ENCODE measurements at places on chromosomes 2 and 18.

- no peak for DNase-seq
Measured at GRCh38 chr2:175999283-175999819, 2.7 kb downstream of the LNPK start.

- DNase-seq: no peak
Measured at GRCh38 chr2:86035376-86035882, 70.3 kb downstream of the POLR1A start.

DNA sequence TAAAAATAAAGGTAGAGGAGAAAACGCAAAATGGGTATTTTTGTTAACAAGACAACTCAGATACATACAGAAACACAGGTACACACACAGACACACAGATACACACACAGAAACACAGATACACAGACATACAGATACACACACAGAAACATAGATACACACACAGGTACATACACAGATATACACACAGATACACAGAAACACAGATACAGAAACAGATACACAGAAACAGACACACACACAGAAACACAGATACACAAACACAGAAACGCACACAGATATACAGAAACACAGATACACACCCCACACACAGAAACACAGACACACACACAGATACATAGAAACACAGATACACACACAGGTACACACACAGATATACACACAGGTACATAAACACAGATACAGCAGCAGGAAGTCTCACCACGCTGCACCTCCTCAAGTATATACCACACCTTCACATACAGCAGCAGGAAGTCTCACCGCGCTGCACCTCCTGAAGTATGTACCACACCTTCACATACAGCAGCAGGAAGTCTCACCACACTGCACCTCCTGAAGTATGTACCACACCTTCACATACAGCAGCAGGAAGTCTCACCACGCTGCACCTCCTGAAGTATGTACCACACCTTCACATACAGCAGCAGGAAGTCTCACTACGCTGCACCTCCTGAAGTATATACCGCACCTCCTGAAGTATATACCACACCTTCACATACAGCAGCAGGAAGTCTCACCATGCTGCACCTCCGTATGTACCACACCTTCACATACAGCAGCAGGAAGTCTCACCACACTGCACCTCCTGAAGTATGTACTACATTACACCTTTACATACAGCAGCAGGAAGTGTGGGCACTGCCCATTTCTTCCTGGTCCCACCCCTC lies 250.5 kb downstream of the HDAC4 start:
- DNase-seq: no peak

- DNase-seq: no peak
Measured at GRCh38 chr18:6405237-6406074, 9.3 kb downstream of the L3MBTL4 start.

- no peak for DNase-seq
Measured at GRCh38 chr2:240519396-240520129, 38.2 kb downstream of the ANKMY1 start.

DNA sequence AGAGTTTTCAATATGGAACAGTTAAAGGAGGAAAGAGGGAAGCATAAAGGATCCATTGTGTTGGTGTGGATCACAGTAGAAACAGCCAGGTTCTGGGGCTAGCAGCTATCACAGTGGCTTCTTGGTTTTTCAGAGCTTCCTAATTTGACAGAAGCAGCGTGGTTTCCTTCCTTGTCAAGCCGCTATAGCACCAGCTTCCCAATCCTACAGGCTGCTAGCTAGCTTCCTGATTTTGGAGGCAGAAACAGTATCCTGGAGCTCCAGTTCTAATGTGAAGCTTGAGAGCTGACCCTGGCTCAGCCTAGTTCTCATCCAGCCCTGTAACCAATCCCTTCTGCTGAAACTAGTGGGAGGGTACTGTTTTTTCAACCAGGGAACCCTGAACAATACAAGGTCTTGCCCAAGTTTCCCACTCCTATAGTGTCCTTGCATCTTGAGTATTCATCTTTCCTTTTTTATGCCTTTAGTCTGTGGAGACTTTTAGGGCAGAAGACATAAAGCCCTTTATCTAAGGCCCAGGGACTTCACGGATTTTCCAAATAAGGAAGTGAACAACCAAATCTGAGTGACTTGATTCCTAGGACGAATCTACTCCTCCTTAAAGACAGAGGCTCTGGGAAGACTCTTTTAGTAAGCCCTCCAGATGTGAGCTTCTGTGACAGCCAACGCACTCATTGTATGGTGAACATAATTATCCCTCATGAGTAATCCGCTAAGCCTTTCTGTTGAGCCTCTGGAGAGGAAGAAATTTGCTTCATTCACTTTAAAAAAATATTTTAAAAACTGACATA lies 33.8 kb downstream of the CCDC93 start:
- DNase-seq: no peak

DNA sequence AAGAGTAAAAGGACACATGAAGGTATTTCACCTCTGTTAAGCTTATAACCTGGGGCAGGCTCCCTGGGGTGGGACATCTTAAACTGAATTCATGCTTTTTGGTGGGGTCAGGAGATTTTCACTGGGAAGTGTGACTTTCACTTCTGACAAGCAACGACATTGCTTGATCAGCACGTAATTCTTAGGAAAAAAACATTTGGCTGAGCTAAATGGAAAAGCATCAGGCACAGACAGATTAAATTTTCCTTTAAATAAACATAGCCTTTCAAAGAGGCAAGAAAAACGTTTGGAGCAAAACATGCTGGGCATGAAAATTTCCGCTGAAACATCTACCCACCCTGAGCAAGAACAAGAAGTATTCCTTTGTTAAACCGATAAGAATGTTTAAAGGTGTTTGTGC lies 674.0 kb upstream of the CELF4 start:
- DNase-seq: no peak

DNA sequence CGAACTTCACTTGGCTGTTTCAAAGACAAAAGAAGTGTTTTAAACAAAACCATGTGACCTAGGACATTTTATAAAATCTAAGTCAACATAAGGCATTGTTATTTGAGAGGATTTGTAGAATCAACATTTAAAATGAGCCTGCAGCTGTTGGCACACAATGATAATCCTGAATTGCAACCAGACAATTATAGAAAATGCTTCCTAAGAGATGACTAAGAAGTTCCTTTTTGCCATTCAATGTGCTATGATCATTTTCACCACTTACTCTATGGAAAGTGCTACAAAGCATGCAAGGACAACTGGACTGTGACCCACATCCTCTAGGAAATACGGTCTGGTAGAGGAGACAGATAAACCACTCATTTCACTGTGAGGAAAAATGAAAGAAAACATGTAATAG lies 246.4 kb downstream of the CDH20 start:
- DNase-seq: no peak

DNA sequence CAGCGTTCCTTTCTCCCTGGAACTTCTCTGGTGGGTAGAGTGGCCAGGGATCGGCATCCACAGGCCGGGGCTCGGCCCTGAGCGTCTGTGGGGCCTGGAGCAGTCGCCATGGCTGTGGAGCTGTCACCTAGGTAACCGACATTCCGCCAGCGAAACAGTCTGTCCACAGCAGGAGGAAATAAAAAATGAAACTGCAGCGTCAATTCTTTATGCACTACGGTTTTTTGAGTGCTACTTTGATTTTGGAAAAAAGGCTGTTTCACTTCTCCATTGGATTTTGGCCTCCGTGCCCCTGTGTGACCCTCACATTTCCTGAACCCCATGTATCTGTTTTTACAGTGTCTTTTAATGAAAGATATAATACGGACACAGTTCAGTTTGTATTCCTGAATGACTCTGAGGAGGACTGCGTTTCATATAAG lies 163.4 kb downstream of the LDLRAD4 start:
- no peak for DNase-seq

DNA sequence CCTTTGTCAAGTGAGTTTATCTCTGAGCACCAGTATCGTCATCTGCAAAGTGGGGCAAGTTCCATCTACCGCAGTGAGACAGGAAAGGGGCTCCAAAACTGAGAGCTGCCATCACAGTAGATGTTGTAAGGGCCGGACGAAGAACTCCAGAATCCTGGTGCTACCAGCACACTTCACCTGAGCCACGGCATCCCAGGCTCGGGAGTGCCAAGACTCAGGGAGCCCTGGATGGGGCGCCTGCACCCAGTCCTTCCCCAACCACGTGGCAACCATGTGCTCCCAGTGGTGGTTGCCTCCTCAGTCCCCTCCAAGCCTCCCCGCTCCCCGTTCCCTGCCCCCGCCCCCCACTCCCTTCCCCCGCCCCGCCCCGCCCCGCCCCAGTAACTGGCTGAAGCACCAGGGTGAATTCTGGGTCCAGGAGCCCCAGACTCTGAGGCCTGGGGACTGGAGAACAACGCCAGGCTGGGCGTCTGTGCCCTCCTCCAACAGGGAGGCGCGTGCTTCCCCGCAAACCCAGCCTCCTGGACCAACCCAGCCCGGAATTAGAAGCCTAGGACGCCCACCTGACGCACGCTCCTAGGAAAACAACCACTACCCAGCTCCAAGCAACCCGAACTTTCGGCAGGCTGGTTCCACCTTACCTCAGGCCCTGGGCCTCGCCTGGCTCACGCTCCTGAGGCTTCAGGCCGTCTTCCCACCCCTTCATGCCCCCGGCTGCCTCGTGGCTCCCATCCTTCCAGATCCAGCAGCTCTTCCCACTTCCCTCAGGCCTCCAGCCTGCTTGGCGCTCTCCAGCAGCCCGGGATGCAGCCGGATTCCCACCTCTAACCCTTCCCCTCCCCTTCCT lies 67.6 kb downstream of the LAMA3 start:
- no peak for DNase-seq

- no peak for DNase-seq
Measured at GRCh38 chr2:238461491-238461890, 34.8 kb downstream of the ASB1 start.

- no peak for DNase-seq
Measured at GRCh38 chr2:2331881-2332280, 806 bp upstream of the MYT1L start.

DNA sequence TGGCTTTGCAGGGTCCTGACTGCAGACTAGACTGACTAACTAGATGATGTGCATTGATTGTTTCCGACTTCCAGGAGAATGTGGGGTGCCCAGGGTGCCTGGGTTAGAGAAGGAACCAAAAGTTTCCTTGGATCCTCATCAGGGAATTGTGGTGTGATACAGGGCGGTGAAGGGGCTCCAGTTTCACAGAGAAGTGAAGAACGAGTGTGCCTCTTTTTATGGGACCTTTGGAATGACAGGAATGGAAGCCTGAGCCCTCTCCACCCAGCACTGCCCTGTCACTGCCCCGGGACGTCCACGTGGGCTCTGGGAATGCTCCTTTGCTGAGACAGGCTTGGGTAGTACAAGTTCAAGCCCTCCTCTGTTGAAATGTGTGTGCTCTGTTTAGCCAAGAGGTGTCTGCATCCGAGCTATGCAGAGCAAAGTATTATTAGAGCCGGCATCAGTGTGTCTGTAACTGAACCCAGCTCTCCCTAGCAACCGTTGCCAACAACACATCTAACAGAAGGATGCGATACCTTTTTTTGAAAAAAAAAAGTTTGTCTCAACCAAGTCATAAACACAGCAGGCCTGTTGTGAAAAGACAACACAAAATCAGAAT lies 183.6 kb downstream of the SMAD7 start:
- DNase-seq: peak; percentile 72

DNA sequence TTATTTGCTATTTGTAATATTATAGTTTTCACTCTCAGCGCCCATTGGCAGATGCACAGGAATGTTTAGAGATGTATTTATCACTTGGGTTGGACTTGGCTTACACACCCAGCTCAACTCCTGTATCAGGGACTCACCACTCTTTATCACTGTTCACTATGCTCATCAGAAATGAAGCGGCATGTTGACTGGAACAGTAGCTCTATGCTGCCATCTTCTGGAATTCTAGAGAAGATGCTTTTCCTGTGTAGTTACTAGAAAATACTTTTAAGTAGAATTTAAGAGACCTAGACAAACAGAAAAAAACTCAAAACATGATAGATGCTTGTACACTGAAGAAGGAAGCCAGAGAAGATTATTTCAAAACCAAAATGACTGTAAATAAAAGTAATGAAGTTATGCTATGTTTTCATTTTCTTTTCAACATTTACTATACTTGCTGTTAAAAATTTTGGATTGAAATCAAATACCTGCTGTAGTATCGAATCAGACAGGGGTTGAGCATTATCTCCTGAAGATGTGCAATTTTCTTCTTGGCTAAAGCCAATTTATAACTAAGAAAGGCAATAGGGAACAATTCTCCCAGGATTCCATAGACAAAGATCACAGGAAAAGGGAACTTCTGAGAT lies 47.4 kb upstream of the NXPH2 start:
- DNase-seq: peak; percentile 60

- DNase-seq: no peak
Measured at GRCh38 chr2:156396126-156396525, 40.1 kb upstream of the GPD2 start.

GRCh38 chr2:201923436-201924328 lies 110.0 kb upstream of the FZD7 start:
- DNase-seq: no peak

- DNase-seq: no peak
Measured at GRCh38 chr18:44961288-44961995, 280.8 kb downstream of the SETBP1 start.

DNA sequence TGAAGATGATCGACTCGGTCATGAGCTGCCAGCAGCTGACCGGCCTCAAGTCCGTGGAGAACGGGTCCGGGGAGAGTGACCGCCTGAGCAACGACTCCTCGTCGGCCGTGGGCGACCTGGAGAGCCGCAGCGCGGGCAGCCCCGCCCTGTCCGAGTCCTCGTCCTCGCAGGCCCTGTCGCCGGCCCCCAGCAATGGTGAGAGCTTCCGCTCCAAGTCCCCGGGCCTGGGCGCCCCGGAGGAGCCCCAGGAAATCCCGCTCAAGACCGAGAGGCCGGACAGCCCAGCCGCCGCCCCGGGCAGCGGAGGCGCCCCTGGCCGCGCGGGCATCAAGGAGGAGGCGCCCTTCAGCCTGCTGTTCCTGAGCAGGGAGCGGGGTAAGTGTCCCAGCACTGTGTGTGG lies 14.9 kb downstream of the SALL3 start:
- no peak for DNase-seq

GRCh38 chr2:212854771-212855170 lies 296.6 kb downstream of the IKZF2 start:
- no peak for DNase-seq

GRCh38 chr2:82165377-82165776 lies 1860.8 kb upstream of the LRRTM1 start:
- DNase-seq: no peak

- no peak for DNase-seq
Measured at GRCh38 chr18:70429847-70430500, 141.1 kb downstream of the SOCS6 start.

- no peak for DNase-seq
Measured at GRCh38 chr2:73033766-73034381, 37.6 kb downstream of the SFXN5 start.

- DNase-seq: no peak
Measured at GRCh38 chr18:31723639-31723989, 37.1 kb downstream of the SLC25A52 start.

- DNase-seq: no peak
Measured at GRCh38 chr2:179857236-179857635, 4.2 kb downstream of the ZNF385B start.

Measured in Caco-2 (cell line).